Right forelimb (tissue), 1 donor: ENCODE measurements at places on chromosomes 6 and 20.

- no peak for DNase-seq
Measured at GRCh38 chr6:19979986-19980385, 142.8 kb downstream of the ID4 start.

- no peak for DNase-seq
Measured at GRCh38 chr20:2125474-2126112, 24.0 kb downstream of the STK35 start.

DNA sequence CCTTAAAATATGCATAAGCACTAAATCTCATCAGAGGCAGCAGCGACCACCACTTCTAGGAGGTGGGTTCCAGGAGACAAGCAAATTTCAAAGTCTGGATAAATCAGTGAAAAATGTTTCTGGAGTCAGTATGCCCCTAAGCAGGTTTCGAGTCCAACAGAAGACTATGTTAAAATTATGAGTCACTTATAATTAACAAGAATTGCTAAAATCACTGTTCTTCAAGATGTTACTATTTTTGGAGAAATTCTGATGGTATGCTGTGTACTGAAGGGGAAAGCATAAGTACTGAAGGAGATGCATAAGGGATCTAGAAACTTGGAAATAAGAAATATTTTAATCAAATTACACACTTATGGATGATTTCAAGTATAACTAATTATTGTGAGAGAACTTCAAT, 58.0 kb downstream of the DTNBP1 start:
- no peak for DNase-seq

- no peak for DNase-seq
Measured at GRCh38 chr20:1429143-1429728, 36.4 kb upstream of the FKBP1A start.

DNA sequence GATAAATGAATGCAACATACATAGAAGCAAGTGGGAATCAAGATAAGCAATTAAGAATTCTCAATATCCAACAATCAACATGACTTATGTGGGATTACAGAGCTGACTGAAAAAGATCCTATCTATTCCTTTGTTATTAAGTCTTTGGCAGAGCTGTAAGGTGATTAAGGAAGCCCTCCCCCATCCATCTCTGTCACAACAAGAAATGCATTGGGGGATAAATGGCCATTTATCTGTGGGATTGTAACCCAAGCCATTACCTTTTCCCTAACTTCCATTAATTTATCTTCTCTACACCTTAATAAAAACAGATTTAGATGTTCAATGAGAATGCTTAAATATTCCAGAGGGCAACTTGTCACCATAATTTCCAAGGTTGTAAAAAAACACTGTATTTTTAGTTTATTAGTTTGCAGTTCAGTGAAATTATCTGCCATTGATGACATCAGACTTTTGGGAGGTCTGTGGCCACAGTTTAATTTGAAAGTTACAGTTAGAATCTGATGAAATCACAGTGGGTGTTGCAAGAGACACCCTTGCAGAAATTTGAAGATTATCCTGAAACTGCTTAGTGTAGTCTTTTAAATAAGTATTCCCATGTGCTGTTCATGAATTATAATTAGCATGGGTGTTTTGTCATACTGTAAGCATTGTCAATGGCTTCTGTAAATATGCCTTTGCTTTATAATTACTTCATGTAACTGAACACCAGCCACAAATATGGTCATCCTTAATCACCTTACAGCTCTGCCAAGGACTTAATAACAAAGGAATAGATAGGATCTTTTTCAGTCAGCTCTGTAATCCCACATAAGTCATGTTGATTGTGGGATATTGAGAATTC, 49.4 kb upstream of the FYN start:
- no peak for DNase-seq

DNA sequence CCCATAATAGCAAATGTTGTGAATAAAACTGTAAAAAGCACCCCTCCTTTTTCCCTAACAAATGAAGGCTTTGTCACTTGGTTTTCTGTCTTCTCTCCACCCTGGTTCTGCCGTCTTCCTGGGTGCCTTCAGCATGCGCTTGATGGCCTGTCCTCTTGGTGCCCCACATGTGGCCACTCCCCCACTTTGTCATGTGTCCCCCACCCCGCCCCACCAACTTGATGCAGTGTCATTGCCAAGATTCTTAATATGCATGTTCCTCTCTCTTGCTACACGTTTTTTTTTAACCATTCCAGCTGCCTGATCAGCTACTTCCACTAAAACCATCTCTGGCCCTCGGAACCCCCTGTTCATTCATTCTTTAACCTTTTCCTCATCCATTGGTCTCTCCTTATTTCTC, 340.3 kb downstream of the QKI start:
- DNase-seq: no peak

DNA sequence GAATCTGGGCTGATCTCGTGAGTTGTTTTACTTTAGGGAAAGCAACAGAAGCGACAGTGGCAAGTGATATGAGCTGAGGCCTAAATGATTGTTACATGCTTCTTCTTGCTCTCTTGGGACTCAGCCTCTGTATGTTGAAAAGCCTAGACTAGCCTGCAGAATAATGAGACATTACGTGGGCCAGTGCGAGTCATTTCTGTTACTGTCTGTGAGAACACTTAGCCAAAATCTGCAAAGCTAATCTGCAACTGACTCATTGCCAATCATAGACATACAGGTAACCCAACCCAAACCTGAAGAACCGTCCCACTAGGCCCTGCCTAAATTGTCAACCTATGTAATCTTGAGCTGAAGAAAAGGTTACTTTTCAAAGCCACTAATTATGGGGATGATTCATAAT, 77.4 kb upstream of the F13A1 start:
- DNase-seq: no peak

GRCh38 chr6:13457577-13457976, 29.8 kb downstream of the GFOD1 start:
- no peak for DNase-seq

- DNase-seq: peak; percentile 10
Measured at GRCh38 chr6:38191418-38191817, 371.9 kb downstream of the ZFAND3 start.

GRCh38 chr6:26420688-26421171, 18.7 kb downstream of the BTN3A1 start:
- DNase-seq: no peak

DNA sequence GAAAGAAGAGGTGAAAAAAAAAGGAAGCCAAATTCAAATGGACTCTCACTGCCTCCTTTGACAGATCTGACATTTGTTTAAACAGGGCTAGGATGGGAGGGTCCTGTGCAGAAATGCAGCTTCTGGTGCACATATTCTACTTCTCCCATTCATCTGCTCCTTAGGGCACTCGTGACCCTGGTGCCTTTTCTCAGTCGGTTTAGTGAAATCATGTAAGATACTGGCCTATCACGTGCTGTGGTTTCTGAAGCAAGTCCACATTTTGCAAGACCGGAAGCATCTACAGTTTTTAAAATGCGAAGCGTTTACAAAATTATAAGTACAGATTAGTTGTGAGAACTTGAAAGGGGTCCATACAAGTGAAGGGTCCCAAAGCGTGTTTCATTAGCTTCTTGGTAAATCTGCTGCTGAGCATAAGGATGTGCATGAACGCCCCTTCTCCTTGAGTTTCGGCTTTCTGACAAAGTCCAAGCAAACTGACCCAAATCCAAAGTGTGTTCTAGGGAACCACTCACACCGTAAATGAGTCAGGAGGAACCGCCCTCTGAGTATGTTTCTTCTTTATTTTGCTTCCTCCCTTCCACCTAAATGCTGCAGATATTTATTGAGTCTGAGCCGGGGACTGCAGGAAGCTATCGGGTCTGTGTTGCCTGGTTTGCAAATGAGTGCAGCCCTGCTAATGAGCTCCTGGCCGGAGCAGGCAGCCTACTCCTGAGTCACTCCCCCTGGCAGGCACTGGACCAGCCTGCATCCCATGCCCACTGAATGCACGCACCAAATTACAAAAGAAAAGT, 323.8 kb upstream of the JARID2 start:
- no peak for DNase-seq

- peak; percentile 47 for DNase-seq
Measured at GRCh38 chr6:40788661-40789655, 201.8 kb upstream of the LRFN2 start.

- DNase-seq: no peak
Measured at GRCh38 chr6:162099685-162100084, 627.9 kb downstream of the PRKN start.

DNA sequence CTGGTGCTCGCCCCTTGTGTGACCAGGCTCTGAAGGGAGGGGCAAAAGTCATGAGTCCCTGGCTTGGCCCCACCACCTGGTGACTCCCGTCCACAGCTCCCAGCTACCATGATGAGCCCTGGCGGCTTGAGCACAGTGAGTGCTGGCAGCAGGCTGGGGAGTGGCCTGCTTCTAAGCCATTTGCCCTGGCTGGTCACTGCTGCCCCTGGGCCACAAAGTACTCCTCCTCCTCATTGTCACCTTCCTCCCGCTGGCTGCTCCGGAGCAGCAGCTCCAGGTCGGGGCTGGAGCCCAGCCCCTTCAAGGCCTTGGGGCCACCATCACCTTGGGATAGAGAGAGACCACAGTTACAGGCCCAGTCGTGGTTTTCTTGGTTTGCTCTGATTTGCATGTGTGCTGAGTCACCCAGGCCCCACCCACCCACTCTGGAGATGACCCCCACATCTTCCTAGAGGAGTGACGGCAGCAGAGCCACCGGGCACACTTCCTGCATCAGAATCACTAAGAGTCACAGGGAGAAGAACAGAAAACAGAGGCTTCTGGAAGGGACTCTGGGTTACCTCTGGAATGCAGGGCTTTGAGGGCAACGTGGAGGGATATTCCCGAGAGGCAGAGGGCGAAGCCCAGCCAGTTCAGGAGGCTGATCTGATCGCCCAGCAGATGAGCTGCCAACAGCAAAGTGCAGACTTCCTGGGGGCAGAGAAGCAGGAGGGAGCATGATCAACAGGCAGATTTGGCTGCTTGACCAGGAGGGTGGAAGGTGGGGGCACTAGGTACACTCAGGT, 42.1 kb upstream of the CDH22 start:
- no peak for DNase-seq

DNA sequence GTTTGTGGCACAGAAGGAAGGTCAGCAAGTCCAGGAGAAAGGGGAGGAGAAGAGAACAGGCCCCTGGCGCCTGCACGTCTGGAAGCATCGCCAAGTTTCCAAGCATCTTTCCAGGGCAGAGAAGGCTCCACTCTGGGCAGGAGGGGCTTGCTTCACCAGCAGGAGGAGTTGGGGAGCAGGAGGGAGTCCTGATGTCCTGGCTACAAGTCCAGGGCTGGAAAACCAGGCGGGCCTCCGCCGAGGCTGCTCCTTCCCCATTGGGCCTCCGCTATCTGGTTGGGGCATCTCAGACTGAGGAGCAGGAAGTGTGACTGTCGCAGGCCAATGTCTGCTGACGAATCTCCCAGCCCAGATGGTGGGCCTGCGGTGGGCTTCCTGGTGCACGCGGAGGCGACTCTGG, 421.9 kb downstream of the PREX1 start:
- peak; percentile 51 for DNase-seq

GRCh38 chr20:19137641-19138040, 74.8 kb upstream of the SLC24A3 start:
- DNase-seq: no peak

DNA sequence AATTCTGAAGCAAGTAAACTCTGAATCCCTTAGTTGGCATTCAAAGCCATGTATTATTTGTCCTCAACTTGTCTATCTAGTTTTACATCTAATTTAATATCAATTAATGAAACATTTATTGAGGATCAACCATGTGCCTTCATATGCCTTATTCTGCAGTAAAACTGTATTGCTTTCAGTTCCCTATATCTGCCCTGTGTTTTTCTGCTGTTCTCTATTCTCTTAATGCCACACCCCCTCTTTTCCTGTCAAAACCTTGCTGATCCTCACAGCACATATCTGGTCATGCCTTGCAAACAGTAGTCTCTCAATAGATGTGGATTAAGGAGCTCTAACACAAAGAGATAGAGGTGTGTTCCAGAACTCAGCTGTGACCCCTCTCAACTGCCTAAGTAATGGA, 2.0 kb downstream of the FIG4 start:
- no peak for DNase-seq

DNA sequence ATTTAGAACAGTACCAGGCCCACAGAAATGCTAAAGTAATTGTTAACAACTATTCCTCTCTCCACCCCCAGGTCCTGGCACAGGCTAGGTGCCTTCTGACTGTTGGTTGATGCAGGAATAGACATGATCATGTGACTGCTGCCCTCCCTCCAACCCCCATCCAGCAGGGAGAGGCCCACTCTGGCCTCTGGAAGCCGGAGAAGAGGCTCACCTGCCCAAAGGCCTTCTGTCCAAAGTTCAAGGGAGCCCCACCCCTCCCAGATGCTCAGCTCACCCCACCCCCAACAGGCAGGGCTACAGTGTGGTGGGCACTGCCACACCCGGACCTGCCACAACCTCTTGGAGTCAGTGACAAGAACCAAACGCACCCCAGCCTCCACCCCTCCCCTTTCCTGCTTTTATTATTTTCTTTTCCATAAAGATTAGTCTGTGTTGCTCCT, 26.9 kb upstream of the FOXP4 start:
- no peak for DNase-seq

GRCh38 chr6:167303675-167304625, 12.8 kb downstream of the UNC93A start:
- no peak for DNase-seq

- DNase-seq: no peak
Measured at GRCh38 chr6:3742076-3742425, 9.5 kb downstream of the PXDC1 start.
